Natural killer cell treated with Interleukin-12 subunit alpha and Interleukin-12 subunit beta and Interleukin-15 and Interleukin-18, amount 100 ng/mL, for 72 hours (primary cell): ENCODE measurements at places on chromosomes 12 and 14. TPM values are rescaled to one million over a fixed set of nuclear protein-coding genes. Genes with fewer than 3 reads are reported as not detected.
A peak's percentile ranks its signal among the peaks of the same experiment; 100 is the strongest.

- no peak for DNase-seq
Measured at GRCh38 chr14:68884031-68885030, 91.5 kb upstream of the ZFP36L1 start.

Gene TAS2R42
- not detected for total RNA-seq

DNA sequence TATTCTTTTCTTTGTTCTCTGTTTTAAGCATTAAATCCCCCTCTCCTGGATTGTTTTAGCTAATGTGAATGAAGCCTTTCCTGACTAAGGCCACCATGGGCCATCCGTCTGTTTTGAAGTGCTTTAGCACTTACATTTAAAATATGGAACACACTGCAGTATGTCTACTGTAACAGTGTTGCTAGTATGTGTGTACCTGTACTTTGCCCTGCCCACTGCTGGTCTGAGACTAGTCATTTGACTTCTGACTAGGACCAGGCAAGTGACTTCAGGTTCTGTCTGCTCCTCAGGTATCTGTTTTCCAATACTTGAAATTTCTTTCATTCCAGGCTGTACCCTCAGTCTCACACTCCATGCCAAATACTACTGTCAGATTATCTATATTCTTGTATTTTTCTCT, 120.1 kb upstream of the TSPAN8 start:
- DNase-seq = no peak

Gene BDKRB1
- not detected for total RNA-seq

GRCh38 chr12:58701536-58701935, 218.8 kb downstream of the LRIG3 start:
- DNase-seq = no peak

- DNase-seq = no peak
Measured at GRCh38 chr14:79695307-79695706, 516.0 kb downstream of the DIO2 start.

DNA sequence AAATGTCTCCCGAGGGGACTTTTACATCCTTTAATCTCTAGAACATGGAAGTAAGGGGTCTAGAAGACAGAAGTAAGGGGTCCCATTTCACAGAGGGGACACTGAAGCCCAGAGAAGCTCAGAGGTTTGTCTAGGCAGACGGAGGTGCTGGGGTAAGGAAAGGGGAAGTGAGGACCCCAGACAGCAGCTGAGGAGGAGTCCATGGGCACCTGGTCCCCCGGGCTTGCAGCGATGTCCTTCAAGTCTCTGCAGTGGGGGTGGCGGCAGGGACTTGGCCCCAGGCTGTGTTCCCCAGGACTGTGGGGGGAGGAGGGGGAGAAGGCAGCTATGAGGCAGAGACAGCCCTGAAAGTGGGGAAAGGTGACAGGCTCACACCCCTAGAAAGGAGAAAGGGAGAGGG, 30.7 kb downstream of the DTX1 start:
- DNase-seq = no peak

DNA sequence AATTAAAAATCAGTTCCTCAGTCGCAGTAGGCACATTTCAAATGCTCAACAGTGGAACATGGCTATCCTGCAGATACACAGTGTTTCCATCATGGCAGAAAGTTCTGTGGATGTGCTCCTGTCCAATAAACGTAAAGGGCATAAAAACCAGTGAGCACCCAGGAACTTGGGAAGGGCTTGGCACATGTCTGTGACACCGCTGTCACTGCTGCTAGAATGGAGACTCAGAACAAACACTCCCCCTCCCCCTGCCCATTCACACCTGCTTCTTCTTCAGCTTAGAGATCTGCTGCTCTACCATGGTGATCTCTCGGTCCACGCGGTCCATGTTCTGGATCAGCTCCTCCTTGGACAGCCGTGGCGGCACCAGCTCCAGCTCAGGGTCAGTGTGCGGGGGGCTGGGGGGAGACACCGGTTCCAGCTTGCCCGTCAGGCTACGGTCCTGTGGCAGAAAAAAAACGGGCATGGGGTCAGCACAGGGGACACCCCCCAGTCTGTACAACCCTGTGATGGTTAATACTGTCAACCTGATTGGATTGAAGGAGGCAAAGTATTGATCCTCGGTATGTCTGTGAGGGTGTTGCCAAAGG, 94.6 kb downstream of the NCOR2 start:
- no peak for DNase-seq

DNA sequence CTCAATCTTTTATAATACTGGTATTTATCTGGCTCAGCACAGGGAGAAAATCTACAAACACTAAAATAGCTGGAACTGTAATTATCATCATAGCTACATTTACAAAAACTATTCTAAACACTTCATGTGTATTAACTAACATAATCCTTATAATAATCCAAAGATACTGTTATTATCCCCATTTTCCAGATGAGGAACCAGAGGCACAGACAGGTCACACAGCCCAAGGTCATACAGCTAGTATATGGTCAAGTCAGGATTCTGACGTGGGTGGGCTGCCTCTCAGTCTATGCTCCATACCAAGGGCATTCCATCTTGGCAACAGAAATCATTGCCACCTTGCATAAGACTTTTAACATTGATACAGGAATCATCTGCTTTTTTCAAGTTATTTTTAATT, 11.4 kb downstream of the FERMT2 start:
- DNase-seq = no peak

DNA sequence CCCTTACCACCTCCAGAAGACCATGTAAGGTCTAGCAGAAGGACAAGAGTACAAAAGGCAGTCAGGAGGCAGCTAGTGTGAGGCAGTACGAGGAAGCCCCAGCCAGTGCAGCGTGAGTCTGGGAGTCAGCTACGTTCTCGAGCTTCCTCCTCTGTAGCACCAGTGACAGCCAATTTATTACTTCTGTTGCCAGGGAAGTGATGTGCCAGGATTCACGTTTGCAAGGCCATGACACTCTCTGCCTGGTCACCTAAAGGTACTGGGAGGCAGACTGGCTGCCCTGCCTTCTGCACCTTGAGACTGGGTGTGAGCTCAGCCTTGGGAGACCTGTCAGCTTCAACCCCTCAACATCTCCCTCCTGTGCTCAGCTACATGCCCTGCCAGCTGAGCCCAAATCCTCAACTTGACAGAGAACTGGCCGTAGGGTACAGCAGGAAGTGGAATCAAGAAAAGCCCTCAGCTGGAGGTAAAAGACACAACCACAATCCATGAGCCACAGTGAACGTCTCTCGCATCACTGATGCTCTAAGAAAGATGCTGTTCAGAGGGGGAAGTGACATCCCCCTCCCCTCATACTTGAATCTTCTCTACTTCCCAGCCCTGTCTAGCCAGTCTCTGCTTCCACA, 182.5 kb upstream of the RGS6 start:
- no peak for DNase-seq

GRCh38 chr12:8681129-8681884, 16.5 kb upstream of the RIMKLB start:
- no peak for DNase-seq

Gene MUCL1
- 5.9 TPM for total RNA-seq

DNA sequence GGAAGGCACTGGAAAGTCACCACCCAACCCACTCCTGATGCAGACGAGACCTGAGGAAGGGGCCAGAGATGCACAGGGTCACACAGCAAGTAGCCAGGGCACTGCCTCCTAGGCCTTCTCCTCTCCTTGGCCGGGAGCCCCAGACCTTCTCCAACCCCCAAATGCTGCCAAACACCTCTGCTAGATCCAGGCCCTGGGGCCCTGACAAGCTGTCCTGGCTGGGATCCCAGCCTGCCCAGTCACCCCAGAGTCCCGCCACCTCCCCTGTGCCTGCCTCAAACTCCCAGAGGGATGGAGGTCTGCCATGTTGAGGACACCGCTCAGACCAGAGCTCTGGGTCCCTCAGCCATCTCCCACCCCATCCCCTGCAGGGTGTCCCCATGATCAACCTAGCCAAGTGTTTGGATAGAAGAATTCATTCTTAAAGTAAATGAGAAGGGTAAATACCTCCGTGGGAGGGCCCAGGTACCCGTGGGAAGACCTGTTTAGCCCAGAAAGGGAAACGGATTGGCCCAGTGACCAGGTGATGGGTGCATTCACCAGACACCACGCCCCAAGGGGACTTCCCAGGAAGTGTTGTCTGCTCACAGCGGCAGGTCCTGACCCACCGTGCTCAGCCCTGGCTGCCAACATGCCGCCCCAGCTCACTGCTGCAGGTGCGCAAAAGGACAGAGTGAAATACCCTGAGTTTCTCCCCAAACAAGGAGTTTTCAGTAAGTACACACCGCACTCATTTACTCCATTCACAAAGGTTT, 4.6 kb upstream of the DIO3 start:
- DNase-seq = peak; percentile 40

GRCh38 chr14:45181329-45181728, 45.6 kb downstream of the FANCM start:
- no peak for DNase-seq

- DNase-seq = no peak
Measured at GRCh38 chr14:32414808-32415255, 85.7 kb downstream of the AKAP6 start.

DNA sequence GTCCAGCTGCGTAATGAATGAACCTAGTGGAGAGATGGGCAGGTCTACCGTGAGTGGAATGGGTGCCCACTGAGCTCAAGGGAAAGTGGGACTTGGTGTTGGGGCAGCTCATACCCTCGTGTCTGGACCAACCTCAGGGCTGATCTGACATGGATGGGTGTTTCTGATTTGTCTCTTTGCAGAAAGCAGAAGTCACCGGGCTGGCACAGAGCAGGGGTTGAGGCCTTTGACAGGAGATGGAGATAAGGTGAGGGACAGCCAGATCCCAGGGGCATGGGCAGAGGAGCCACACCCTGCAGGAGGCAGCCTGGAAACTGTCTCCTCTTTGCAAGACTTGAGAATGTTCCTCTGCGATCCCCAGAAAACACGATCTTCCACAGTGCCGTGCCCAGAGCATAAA, 20.9 kb upstream of the PPP1CC start:
- DNase-seq = no peak

- DNase-seq = no peak
Measured at GRCh38 chr14:98915625-98916024, 356.4 kb downstream of the BCL11B start.

Gene ZBTB42
- 3.0 TPM for total RNA-seq

Gene KRT82
- total RNA-seq = not detected

Gene HOXC11
- not detected for total RNA-seq

DNA sequence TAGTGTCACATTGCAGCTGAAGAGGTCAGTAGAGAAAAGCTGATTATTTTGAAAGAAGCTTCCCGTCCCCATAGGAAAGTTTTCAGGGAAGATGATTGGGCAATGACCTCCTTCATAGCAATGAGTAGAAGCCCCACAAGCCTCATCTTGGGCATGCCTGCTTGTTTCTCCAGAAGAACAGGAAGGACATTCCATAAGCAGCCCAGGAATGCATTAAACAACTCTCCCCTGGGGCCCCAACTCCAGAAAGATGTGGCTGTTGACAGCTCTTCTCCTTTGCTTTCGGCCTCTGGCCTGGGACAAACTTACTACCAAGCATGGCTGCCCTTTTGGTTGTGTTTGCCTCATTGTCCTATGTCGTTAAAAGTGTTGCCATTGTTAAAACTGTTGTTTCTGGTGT, 5.7 kb upstream of the VDR start:
- no peak for DNase-seq

DNA sequence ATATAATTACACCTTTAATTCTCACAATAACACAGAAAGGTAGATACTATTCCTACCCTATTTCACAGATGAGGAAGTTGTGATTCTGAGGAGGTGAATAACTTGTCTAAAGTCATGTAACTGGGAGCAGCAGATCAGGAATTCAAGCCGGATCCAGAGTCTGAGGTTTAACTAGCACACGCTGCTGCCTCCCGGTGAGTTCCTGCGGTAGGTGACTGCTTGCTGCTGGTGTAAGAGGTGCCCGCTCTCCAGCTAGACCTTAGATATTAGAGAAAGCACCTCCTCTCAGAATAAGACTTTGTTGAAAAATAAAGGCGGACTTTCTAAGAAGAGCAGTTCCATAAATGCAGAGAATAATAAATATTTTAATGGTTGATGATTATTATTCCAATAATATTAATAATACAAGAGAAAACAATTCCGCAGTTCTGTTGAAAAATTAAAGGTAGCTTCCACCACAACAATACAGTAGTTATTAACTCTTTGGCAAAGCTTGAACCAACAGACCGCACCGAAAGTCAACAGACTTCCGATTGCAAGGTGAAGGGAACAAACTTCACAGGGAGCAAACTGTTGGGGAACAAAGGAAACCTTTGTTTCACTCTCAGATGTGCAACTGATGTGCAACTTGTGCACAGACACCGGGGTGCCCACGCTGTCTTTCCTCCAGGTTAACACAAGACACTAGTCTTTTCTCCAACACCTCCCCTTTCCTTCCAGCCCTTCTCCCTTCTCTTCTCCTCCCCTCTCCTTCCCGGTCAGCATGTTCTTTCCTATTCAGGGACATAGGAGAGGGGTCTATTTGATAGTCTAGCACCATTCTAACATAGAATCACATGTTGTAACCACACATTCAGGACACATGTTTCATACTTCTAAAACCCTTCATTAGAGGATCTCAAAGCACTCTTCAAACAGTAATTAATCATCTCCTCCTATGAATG, 73.2 kb upstream of the EGLN3 start:
- no peak for DNase-seq

Gene TAS2R30
- 8.7 TPM for total RNA-seq

DNA sequence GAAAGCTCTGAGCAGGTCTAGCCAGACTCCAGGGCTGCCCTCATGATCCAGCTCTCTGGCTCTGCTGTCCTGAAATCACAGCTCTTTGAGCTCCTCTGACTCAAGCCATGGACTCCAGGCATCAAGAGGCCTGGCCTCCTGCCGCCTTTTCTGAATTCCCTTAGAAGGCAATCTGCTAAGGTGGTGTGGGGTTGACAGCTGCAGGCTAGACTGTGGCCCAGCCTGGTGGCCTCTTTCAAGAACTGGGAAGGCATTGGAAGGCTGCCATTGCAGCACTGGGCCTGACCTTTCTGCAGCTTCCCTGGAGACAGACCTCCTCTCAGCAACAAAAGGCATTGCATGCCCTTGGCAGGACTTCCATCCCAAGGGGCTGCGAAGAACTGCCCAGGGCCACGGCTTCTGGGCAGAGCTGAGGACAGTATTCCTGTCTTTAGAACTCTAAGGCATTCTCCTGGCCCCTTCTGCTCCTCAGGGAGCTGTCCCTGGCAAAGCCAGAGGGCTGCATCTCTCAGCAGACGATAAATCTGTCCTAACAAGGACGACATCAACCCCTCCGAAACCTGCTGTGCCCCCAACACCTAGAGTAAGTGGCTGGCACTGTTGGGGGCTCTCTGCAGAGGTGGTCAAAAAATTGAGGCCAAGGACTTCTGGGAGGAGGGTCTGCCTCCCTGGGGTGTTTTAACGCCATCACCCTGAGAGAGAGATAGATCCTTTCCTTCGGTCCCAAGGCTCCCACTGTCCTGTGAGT, 115.6 kb downstream of the RBM19 start:
- DNase-seq = no peak

DNA sequence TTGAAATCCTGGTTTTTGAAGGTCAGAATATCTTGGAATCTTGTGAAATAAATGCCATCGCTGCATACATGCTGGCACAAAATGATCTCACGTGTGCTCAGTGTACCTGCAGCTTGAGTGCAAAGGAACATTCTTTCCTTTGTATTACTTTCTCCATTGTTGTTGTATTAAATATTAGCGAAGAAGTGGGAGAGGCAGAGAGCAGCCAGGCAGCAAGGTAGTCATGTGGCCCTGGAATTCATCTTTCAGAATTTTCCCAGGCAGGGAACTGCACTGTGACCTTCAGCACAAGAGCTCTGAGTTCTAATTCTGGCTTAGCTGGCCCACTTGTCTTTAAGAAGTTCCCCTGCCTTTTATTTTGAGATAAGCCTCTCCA, 145.5 kb downstream of the PRKCH start:
- DNase-seq = no peak

GRCh38 chr14:60090864-60091519, 731 bp upstream of the PCNX4 start:
- no peak for DNase-seq

Gene CELA1
- 0.31 TPM for total RNA-seq

Gene MYF6
- total RNA-seq = not detected

GRCh38 chr14:102212356-102212755, 72.7 kb downstream of the WDR20 start:
- DNase-seq = no peak

Gene MYH6
- 0.28 TPM for total RNA-seq
